ENCODE measurements at places on chromosomes 2 and 18.

DNA sequence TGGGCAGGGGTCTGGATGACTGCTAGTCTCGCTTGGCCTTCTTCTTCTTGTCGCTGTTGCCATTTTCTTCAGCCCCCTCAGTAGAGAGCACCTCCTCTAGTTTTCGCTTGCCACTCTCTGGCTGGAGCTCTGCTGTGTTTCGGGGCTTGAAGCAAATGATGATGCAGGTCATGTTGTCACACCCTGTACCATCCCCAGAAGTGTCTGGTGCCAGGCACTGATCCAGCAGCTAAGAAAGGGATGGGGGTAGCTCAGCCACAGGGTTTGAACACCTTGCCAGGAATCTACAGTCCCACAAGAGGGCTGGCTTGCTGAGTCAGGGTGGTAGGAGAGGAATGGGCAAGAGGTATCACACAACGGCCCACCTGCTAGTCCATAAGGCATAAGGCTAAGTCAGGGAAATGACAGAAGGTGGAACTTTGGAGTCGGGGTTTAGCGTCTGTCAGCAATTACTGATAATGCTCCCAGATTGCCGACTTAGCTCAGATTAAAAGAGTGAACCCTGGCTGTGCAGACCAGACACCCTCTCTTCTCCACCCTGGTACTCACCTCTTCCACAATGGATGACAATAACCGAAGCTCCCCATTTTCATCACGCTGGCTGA is 1.1 kb upstream of the ZNF513 start:
- DNase-seq = no peak

- no peak for DNase-seq
Observed at GRCh38 chr2:31008561-31009114, 129.6 kb downstream of the GALNT14 start.

DNA sequence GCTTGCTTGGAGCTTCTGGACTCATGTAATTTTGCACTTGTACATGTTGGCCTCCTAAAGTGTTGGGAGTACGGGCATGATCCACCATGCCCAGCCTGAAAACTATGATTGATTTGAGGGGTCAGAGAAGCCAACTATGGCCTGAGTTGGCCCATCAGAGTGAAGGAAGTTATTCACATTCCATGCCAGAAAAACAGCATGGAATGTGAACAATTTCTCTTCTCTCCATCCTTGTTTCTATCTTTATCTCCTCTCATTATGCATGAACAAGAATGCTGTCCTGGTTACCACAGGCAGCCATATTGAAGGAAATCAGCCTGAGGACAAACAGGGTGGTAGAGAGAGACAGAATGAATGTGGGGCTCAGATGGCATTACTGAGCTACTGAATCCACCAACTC is 3.5 kb upstream of the CD226 start:
- no peak for DNase-seq

GRCh38 chr2:49271060-49271606 is 116.8 kb upstream of the FSHR start:
- no peak for DNase-seq

GRCh38 chr2:224428787-224429440 is 27.0 kb upstream of the FAM124B start:
- DNase-seq = no peak

Data from uterus (tissue), 4 donors.